ENCODE measurements at places on chromosomes 11 and 22.

GRCh38 chr11:21582791-21583190 lies 610.1 kb upstream of the ANO5 start:
- no peak for DNase-seq

- no peak for DNase-seq
These were observed 2.5 kb downstream of the TCN2 start for GRCh38 chr22:30609260-30610185.

- no peak for DNase-seq
These were observed 290.1 kb downstream of the BUD13 start for GRCh38 chr11:116482716-116483115.

- peak; percentile 34 for DNase-seq
These were observed 3.8 kb downstream of the APOL3 start for GRCh38 chr22:36156515-36157419.

DNA sequence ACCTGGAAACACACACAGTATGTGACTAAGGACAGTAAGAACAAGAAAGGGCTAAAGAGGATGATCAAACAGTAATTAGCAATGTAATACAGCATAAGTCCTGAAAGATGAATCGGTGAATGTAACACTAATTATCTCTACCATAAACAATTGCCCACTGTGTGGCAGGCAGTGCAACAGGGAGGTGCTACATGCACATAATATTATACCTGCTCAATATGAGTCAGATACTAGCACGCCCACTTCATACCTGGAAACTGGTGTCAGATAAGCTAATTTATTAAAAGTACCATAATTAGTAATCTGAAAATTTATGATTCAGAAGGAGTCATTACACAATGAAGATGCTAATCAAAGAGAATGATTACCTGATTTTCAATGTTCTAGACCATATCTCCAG lies 14.9 kb downstream of the CASP12 start:
- no peak for DNase-seq

DNA sequence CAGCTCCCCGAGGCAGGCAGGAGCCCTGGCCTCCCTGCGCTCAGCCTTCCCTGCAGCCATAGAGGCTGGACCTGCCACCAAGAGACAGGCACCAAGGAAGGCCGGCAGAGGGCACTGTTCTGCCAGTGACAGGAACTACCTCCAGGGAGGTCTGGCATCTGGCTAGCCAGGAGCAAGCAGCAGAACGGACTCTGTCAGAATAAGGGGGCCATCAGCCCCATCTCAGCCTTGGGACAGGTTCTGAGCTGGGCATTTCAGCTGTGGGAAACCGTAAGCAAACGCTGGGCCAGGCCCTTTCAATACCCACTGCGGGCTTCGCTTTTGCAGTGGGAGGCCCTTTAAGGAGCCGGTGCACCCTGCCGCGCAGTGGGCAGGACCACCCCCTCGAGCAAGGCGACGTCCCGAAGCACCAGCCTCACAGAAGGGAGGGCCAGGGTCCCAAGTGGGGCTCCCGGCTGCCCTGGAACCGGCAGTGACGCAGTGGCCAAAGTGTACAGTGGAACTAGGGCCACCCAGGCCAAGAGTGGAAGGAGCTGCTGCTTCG lies 18.2 kb downstream of the IFT27 start:
- DNase-seq: peak; percentile 66

- DNase-seq: no peak
These were observed 4.7 kb upstream of the TCF20 start for GRCh38 chr22:42275176-42275575.

DNA sequence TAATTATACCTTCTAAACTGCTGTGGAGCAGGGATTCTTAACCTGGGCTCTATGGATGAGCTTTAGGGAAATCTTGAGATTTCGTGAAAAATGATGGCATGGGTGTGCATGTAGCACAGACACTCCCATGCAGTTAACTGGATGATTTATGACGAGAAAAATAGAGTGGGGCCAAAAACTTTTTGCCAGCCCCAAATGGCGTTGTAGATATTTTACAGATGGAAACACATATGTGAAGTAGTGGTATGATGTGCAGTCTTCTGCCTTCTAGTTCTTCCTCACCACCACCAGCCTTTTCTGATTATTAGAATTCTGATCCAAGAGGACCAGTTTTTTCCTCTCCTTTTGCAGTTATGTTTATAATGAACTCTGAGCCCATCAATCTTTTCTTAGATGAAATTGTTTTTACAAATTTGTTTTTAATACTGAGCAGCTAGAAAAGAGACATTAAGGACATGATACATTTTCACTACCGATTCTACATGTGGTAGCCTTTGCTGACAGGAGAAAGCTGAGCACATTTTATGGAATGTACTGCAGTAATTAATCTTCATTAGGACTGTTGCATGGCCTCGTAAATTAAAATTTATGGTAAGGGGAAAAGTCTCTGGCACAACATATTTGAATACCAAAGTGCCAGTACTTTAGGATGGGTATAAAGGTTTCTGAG lies 261.4 kb downstream of the DDX10 start:
- no peak for DNase-seq

DNA sequence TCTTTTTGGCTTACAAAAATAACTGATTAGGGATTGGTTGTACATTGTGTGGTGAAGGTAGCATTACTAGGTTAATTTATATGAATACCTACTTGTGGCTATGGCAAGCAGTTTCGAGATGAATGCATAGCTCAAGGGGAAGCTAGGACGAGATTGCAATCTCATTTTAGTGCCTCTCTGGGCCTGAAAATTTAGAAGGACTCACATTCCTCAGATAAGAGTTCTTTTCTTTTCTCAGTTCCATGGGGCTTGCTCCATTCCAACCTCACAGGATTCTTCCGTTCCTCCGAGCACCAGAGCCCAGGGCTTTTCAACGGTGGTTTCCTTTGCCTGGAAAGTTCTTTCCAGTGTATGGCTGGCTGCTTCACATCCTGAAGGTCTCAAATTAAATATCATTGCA lies 82.1 kb downstream of the CECR2 start:
- no peak for DNase-seq

- no peak for DNase-seq
These were observed 57.9 kb downstream of the LRRC74B start for GRCh38 chr22:21103633-21104032.

GRCh38 chr11:19441752-19442553 lies 201.2 kb upstream of the E2F8 start:
- no peak for DNase-seq

GRCh38 chr22:44801476-44801875 lies 49.1 kb downstream of the ARHGAP8 start:
- no peak for DNase-seq

DNA sequence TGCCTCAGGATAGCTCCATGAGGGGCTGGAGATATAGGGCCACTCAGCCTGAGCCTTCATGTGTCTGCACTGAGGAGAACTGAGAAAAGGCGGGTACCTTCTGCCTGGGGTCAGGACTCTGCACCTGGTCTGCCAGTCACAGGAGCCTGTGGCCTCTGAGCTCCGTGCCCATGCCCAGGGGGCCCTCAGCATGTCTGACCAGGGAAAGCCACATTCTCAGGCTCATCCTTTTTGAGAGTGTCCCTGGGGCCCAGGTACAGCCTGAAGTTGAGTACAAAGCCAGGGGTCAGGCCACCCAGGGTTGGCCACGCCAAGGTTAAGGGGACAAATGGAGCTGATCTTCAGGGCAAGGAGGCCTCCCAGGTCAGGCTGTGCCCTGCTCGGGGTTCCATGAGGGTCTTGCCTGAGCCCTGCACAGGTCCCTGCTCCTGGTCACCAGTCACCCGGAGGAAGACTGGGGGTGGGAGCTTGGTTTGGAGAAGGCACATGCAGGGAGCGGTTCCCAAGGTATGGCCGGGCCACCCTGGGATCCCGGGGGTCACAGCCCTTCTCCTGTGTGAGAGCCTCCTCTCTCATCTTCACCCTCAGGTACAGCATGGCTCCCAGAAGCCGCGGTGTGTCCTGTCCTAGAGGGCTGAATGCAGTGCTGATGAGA lies 6.0 kb downstream of the DENND6B start:
- no peak for DNase-seq

DNA sequence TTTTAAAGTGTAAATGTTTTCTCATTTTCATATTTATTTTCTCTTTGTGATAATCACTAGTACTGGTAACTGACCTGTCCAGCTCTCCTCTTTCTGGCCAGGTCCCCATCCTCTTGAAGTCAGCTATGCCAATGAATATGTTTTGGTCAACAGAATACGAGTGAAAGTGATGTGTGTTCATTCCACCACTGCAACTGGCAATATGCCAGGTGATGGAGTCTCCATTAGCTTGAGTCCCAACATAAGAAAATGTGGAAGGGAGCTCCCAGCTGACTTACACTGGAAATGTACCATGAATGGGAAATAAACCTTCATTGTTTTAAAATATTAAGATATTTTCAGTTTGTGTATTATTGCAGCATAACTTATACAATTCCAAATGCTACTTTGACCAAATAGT lies 75.8 kb downstream of the CCDC34 start:
- DNase-seq: no peak

GRCh38 chr11:62260261-62260953 lies 9.6 kb upstream of the SCGB2A2 start:
- no peak for DNase-seq

DNA sequence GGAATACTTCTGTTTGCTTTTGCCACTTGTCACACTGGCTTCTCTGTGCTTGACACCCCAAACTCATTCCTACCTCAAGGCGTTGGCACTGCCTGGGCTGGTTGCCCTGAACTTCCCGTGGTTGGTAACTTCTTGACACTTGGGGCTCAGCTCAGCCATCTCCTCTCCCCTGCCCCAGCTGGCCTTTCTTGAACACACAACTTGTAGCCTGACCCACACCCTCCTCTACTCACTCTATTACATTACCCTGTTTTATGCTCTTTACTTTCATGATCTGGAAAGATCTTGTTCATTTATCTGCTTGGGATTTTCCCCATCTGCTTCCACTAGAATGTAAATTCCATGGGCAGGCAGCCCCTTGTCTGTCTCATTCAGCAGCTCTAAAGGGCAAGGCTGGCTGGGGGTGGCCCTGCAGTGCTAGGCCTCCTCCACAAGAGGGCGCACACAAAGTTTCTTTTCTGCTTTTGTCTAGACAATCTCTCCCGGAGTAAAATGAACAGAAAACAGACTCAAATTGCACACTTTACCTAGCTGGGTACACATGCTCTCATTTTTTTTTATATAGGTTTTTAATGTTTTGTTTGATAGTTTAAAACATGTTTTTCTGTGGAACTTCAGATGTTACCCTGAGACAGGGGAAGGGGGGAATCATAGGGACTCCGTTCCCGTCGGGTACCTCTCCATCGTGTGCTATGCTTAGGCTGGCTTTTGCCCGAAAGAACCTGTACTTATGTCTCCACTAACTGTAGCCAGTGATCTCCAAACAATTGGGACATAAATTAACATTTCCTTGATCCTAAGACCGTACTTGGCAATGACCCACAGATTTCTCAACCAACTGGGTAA lies 16.4 kb upstream of the MRGPRX2 start:
- DNase-seq: no peak

DNA sequence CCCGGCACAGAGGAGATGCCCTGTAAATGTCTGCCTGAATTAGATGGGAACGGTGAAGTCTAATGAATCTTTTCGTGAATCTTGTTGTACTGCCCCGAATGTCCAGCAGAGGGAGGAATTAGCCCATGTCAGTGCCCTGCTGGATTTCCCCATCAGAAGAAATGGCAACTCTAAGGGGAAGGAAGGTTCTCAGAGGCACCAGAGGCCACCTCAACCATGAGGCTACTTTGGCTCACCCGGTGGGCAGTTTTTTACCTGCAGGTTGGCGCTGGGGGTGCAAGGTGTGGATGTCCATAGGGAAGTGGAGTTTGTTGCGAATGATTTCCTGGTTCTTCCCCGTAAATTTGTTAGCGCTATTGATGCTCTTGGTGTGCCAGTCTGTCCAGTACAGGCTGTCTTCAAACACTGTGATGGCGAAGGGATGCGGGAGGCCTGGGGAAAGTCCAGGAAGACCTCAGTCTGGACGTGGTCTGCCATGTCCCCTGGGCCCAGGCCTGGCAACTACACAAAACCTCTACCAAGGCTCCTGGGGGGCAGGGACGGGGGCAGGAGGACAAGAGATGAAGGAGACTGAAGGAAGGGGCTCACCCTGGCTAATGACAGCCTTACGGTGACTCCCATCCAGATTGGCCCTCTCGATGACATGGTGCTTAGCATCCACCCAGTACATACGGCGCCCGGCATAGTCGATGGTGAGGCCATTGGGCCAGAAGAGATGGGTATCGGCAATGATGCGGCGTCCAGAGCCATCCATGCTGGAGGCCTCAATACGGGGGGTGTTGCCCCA lies 28.5 kb downstream of the LRP4 start:
- DNase-seq: peak; percentile 50

GRCh38 chr11:30585892-30586250 lies 282 bp downstream of the MPPED2 start:
- DNase-seq: no peak

- no peak for DNase-seq
These were observed 115.4 kb downstream of the BRD1 start for GRCh38 chr22:49712195-49712791.

GRCh38 chr11:77525455-77526091 lies 51.7 kb upstream of the PAK1 start:
- DNase-seq: no peak

DNA sequence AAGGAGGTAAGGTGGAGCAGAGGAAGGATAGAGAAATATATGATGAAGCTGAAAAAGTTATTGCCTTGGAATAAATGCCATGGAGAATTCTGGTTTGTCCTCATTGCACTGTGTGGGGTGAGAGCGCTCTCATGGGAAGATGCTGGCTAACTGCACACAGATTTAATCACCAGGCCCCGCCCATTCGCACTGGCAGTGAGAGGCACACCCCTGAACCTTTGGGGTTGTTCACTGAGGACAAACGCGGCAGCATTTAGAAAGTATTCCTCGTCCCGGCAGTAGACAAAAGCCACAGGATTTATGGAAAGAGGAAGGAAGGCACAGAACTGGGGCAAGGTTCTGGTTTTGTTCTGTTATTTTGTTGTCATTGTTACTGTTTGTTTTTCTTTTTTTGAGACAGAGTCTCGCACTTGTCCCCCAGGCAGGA lies 70.2 kb downstream of the MED15 start:
- DNase-seq: no peak

DNA sequence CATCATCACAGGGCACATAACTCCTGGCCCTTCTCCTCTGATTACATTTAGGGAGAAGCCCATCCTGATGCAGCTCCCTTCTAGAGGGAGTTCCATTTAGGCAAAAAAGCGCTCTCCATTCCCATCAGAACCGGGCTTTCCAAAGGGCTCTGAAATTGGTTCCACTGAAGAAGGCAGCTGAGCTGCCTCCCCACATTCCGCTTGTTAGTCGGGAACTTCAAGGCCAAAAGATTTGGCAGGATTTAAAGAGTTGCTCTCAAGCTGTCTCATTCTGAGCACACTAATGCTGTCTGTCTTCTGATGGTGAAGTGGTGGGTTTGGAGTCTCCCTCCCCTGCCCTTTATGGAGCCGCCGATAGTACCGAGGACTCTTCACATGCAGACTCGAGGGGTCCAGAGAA lies 26.6 kb upstream of the CABP7 start:
- no peak for DNase-seq

- no peak for DNase-seq
These were observed 41.3 kb upstream of the ETS1 start for GRCh38 chr11:128628686-128629085.

DNA sequence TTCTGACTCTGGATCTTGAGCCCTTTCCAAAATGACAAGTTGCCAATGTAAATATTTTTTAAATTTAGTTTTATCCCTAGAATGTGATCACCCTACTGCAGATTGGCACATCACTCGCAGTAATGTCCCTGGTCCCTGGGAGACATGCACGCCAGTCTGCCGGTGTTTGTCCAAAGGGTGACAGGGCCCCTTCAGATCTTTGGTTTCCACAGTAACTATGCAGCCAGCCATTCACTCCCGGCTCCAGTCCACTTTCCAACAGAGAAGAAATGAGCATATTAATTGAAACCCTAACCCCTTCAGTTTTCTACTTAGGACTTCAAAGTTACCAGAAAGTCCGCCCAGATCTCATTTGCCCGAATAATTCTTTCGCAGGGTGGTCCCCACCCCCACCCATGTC lies 25.8 kb upstream of the RASSF10 start:
- no peak for DNase-seq
